ENCODE measurements at places on chromosomes 13 and 19. TPM values are rescaled to one million over a fixed set of nuclear protein-coding genes. Genes with fewer than 3 reads are reported as not detected.

The FAM32A gene
- total RNA-seq, result 108 TPM

The MBD3L2 gene
- not detected for total RNA-seq

The PEAK3 gene
- 0.16 TPM for total RNA-seq

The ZNF541 gene
- 0.08 TPM for total RNA-seq

The CEACAM8 gene
- total RNA-seq, result not detected

The MAMSTR gene
- total RNA-seq, result 8.7 TPM

The CLDN10 gene
- total RNA-seq, result not detected

The CGB1 gene
- total RNA-seq, result not detected

The FCER2 gene
- total RNA-seq, result not detected

The GPR12 gene
- total RNA-seq, result not detected

The PNMA8C gene
- total RNA-seq, result 0.05 TPM

The ANGPTL4 gene
- 0.57 TPM for total RNA-seq

The RYR1 gene
- 168 TPM for total RNA-seq

The KCTD12 gene
- 52.0 TPM for total RNA-seq

The LILRB4 gene
- total RNA-seq, result not detected

The HSPH1 gene
- 68.7 TPM for total RNA-seq

The HSH2D gene
- not detected for total RNA-seq

The NALCN gene
- total RNA-seq, result 2.7 TPM

The JAK3 gene
- total RNA-seq, result 0.47 TPM

The FAM216B gene
- total RNA-seq, result not detected

The EXOC3L2 gene
- not detected for total RNA-seq

The PALM gene
- total RNA-seq, result 7.8 TPM

The EPSTI1 gene
- total RNA-seq, result 5.5 TPM

The IL11 gene
- 0.19 TPM for total RNA-seq

The CLIP3 gene
- 4.9 TPM for total RNA-seq

The OR10H1 gene
- total RNA-seq, result not detected

The ZNF528 gene
- 8.7 TPM for total RNA-seq

The KISS1R gene
- not detected for total RNA-seq

The CXCL17 gene
- not detected for total RNA-seq

The SETDB2 gene
- 13.0 TPM for total RNA-seq

The RFPL4AL1 gene
- total RNA-seq, result not detected

The FCHO1 gene
- not detected for total RNA-seq

The ETFB gene
- total RNA-seq, result 73.4 TPM

The FCGBP gene
- total RNA-seq, result 0.43 TPM

The ZNF723 gene
- total RNA-seq, result not detected

The PNMA8A gene
- 89.0 TPM for total RNA-seq

The CACNG6 gene
- 30.8 TPM for total RNA-seq

The SIGLEC6 gene
- total RNA-seq, result not detected

The SIGLEC8 gene
- not detected for total RNA-seq

The PSG11 gene
- total RNA-seq, result 2.8 TPM

The SHISA7 gene
- total RNA-seq, result not detected

The OR7A5 gene
- total RNA-seq, result 0.67 TPM

The MADCAM1 gene
- 0.29 TPM for total RNA-seq

The ZNF677 gene
- total RNA-seq, result 5.8 TPM

The LRRC4B gene
- total RNA-seq, result 0.05 TPM

The GPR4 gene
- total RNA-seq, result not detected

The LRFN3 gene
- total RNA-seq, result 8.3 TPM

Measured in myocyte (in vitro differentiated cells).